ENCODE measurements at places on chromosomes 13 and 19. TPM values are rescaled to one million over a fixed set of nuclear protein-coding genes. Genes with fewer than 3 reads are reported as not detected.

Gene PRTN3
- not detected for polyA plus RNA-seq

Gene ZSCAN4
- not detected for polyA plus RNA-seq

Gene FOSB
- 1.4 TPM for polyA plus RNA-seq

Gene SPACA4
- not detected for polyA plus RNA-seq

Gene TYK2
- polyA plus RNA-seq = 95.8 TPM

Gene PSG7
- not detected for polyA plus RNA-seq

Gene CTU1
- polyA plus RNA-seq = 16.4 TPM

Gene CYP4F3
- polyA plus RNA-seq = not detected

Gene NKG7
- polyA plus RNA-seq = not detected

Gene CGB1
- polyA plus RNA-seq = not detected

Gene FKRP
- 27.8 TPM for polyA plus RNA-seq

Gene WDR88
- polyA plus RNA-seq = not detected

Gene VSIG10L
- polyA plus RNA-seq = 1.5 TPM

Gene LRRC4B
- 98.9 TPM for polyA plus RNA-seq

Gene ZSWIM4
- polyA plus RNA-seq = 4.7 TPM

Gene ATCAY
- polyA plus RNA-seq = 85.0 TPM

Gene ETV2
- not detected for polyA plus RNA-seq

Data from neural cell (in vitro differentiated cells).